ENCODE measurements at places on chromosomes 6 and 20.

GRCh38 chr6:113994934-113995342 lies 24.0 kb upstream of the HDAC2 start:
- peak; percentile 94 for DNase-seq

GRCh38 chr20:46631874-46632446 lies 19.3 kb downstream of the SLC13A3 start:
- no peak for DNase-seq

- DNase-seq: no peak
Observed at GRCh38 chr6:166587631-166588413, 1.3 kb upstream of the RAMACL start.

DNA sequence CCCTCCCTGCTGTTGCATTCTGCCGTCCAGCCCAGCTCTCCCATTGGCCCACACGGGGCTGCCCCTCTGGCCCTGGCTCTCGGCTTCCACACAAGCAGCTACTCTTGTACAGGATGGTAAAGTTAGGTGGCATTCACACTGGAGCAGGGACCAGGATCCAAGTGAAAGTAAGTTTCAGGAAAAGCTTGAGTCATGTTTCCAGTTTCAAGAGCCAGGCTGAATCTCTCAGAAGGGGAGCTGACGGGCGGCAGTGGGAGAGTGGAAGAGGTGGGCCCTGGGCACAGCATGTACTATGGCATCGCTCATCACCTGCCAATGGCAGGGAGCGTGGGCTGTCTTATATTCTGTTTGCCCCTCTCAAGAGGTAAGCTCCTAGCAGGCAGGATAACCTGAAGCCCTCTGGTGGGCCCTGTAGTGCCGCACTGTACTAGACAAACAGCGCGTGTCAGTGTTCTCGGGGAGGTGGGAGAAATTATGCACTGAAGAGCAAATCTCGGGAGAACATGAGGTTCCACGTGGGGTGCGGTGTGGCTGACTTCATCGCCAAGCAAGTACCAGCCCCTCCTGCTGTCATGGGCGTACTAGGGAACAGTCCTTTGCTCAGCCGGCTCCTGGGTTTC lies 241.5 kb downstream of the NRN1 start:
- no peak for DNase-seq

- DNase-seq: no peak
Observed at GRCh38 chr6:133995296-133995695, 42.3 kb downstream of the TBPL1 start.

- no peak for DNase-seq
Observed at GRCh38 chr20:39347626-39348025, 385.5 kb downstream of the DHX35 start.

GRCh38 chr6:163635315-163635714 lies 220.8 kb downstream of the QKI start:
- DNase-seq: no peak

DNA sequence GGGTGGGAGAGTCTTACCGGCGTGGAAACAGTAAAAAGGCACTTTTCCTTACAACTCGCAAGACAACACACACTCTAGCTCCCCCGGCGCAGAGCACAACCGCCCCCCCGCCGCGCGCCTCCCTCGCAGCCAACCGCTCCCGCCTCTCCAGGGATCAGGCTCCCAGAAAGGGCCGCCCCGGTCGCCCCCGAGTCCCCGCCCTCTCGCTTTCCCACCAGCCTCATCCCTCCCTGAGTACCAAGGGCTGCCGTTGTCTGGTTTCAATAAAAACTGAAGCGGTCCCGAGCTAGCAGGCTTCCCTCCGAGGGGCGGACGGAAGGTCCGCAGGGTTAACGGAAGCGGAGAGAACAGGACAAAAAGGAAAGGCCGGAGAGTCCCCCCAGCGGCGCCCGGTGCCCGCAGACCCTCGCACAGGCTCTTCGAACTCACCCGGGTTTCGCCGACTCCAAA lies 804 bp downstream of the ELOVL5 start:
- peak; percentile 67 for DNase-seq

- no peak for DNase-seq
Observed at GRCh38 chr6:14826456-14826855, 419.4 kb upstream of the JARID2 start.

- no peak for DNase-seq
Observed at GRCh38 chr6:103215847-103216246, 1643.9 kb downstream of the HACE1 start.

- DNase-seq: no peak
Observed at GRCh38 chr6:10425176-10425974, 10.5 kb upstream of the TFAP2A start.

DNA sequence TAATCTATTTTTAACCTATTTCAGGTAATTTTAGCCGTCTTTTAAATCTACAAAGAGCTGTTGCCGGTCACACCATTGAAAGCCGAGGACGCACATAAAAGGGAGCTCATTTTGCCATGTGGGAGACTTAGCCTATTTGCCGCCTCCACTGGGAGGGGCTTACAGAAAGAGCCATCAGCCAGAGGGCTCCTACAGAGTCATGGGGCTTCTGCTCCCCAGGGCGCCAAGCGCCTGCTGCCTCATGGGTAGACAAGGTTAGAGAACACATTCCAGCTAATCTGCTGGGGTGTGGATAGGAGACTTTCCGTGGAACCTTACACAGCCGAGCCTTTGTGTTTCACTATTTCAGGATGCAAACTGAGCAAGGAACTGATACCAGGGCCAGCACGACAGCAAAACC lies 12.6 kb downstream of the PCMTD2 start:
- no peak for DNase-seq

GRCh38 chr6:7268362-7268761 lies 44.6 kb downstream of the SSR1 start:
- no peak for DNase-seq

DNA sequence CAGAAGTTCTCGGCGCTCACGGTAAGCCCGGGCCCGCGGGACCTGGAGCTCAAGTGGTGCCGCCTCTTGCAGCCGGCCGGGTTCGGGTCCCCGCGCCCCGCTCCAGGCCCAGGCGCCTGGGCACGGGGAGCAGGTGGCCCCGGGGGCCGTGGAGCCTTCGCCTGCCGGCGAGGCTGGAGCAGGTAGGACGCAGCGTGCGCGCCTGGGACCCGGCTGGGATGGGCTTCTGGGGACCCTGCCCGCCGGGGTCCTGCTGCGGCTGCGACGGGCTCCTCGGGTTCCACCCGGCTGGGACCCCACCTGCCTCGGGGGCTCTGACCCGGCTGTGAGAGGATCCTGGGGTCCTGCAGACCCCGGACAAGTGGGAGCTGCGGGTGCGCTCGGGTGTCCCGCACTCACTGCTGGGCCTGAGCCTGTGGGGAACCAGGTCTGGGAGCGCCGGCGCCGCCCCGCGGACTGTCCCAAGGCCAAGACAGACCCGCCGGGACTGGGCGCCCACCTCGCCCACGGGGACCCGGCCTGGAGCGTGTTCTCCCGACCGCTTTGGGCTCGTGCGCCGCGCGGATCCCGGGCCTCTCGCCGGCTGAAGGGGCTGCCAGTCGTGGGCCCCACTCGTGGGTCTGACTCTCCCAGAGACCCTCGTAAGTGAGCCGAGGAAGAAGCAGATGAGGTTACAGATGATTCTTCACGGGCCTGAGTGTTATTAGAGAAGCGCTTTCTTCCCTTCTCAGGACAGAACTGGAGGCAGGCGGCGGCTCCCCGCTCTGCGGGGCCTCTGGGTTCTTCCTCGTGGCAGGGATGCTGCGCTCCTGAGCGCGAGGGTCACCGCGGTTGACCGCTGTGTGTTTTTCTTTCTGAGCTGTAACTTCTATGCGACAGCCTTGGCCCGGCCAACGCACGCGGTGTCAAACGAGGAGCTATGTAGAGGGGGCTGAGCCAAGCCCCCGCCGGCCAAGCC lies 729 bp downstream of the SMOC2 start:
- no peak for DNase-seq

GRCh38 chr6:45815466-45816125 lies 200.1 kb downstream of the CLIC5 start:
- DNase-seq: no peak

- DNase-seq: no peak
Observed at GRCh38 chr6:73240730-73241129, 15.4 kb upstream of the KHDC1L start.

- no peak for DNase-seq
Observed at GRCh38 chr6:160519133-160519532, 144.9 kb downstream of the LPA start.

- no peak for DNase-seq
Observed at GRCh38 chr6:135147637-135148592, 33.2 kb upstream of the MYB start.

- peak; percentile 60 for DNase-seq
Observed at GRCh38 chr6:169263836-169264608, 10.4 kb upstream of the THBS2 start.

GRCh38 chr6:35309611-35310264 lies 12.1 kb downstream of the DEF6 start:
- DNase-seq: no peak

- DNase-seq: peak; percentile 69
Observed at GRCh38 chr20:28562510-28562898, 2695.0 kb upstream of the DEFB115 start.

- DNase-seq: no peak
Observed at GRCh38 chr6:170162775-170163404, 128.0 kb downstream of the DLL1 start.

GRCh38 chr6:159117046-159117445 lies 52.2 kb upstream of the FNDC1 start:
- DNase-seq: peak; percentile 31

DNA sequence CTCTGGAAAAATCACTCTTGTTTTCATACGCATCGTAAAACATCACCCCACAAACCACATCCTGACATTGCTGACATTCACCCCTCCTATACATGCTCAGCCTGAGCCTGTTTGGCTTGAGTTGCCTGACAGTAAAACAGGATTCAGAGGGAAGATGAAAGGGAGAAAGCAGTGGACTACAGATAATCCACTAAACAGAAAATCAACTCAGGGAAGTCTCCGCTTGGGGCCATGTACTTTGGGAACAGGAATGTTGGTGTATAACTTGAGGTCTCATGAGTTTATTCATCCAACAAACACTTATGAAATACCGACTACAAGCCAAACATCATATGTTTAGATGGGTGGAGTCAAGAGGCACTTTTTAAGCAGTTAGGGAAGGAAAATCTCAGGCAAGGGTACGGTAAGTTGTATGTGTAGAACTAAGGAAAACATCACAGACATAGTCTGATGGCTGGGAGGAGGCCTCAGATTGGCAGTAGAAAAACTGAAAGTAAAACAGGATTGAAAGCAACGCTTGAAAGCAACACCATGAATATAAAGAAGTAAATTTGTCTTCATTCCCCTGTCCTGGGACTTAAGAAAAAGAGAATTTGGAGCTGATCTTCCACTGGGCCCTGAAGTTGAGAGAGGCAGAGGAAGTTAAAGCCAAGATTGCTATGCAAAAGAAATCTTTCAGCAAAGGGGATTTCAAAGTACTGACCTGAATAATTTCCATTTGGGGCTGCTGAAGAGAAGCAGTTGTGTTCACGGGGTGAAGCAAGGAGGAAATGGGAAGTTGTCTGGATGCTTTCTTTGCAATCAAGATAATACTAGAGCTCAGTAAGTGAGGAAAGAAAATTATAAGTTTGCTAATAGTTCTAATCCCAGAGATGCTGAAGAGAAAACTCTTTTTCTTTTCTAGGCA lies 28.8 kb downstream of the PDE7B start:
- DNase-seq: peak; percentile 46

DNA sequence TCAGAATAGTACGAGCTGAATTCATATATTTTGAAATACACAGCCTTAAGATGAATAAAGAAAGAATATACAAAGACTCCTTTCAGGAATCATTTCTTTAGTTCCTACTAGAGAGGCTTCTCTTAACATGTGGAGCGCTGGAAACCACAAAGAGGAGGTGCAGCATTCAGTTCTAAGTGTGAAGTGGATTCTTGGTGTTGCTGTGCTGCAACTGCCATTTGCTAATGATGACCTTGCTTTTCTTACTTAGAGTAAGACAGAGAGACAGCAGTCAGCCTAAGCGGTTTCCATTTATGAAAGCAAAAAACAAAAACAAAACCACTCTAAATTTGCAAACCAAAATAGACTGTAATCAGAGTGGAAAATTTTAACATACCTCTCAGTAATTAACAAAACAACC lies 629.0 kb downstream of the EPHA7 start:
- DNase-seq: no peak

GRCh38 chr20:48921883-48922820 lies 641 bp downstream of the ARFGEF2 start:
- peak; percentile 37 for DNase-seq

DNA sequence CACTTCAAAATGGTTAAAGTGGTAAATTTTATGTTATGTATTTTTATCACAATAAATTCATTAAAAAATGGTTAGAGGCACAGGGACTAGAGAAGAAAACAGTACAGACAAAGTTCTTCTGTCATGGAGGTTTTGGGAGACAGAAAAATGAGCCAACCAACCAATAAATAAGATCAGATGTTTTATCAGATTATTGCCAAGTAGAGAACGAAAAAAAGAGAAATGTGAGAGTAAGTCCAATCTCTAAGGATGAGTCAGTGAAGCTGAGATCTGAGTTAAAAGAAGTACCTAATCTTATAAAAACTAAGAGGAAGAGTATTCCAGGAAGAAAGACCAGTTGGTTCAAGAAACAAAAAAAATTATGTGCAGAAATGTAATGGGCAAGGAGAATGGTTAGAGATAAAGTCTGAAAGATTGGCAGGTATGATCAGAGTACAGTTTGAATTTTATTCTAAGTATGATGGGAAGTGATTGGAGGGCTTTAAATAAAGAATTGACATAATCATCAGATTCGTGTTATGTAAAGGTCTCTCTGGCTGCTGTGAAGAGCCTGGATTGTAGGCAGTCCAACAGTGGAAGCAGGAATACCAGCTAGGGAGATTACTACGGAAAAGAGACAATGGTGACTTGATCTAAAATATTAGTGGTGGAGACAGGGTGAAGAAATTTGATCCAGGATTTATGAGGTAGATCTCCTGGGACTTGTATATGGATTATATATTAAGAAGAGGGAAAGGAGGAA lies 79.6 kb downstream of the RCAN2 start:
- no peak for DNase-seq

DNA sequence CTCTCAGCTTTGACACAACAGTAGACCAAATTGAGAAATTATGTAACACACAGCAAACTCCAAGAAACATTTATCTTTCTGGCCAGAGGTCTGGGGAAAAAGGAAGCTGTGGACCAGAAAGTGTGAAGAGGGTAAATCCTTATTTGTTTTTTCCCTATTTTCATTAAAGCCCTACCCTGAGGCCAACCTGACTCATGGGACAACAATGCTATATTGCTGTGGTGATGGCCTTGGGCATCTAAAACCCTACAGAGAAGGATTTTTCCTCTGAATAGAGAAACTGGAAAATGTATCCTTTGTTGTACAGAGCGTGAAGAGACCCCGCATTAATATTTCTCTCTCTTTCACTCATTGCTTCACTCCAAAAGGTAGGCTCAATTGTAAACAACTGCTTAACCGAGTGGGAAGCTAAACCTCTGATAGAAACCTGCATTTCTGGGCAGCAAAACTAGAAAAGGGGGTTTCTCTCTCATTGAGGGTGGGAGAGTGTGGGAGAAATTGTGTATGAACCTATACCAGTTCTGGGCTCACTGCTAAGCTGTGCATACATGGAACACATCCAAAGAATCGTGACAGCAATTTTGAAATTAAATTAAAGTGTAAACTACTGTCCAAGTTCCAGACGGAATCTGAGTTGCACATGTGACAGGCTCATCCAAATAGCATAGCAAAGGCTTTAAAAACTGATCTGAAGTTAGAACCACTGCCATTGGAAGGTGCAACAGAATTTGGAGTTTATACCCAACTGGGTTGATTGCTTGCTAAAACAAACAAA lies 175.5 kb downstream of the CLVS2 start:
- no peak for DNase-seq

GRCh38 chr20:61514396-61514795 lies 262.3 kb downstream of the CDH4 start:
- DNase-seq: no peak

- no peak for DNase-seq
Observed at GRCh38 chr6:82693094-82693493, 329.5 kb downstream of the TPBG start.
